Fibroblast of the aortic adventitia (primary cell): ENCODE measurements at places on chromosomes 11 and 22.

DNA sequence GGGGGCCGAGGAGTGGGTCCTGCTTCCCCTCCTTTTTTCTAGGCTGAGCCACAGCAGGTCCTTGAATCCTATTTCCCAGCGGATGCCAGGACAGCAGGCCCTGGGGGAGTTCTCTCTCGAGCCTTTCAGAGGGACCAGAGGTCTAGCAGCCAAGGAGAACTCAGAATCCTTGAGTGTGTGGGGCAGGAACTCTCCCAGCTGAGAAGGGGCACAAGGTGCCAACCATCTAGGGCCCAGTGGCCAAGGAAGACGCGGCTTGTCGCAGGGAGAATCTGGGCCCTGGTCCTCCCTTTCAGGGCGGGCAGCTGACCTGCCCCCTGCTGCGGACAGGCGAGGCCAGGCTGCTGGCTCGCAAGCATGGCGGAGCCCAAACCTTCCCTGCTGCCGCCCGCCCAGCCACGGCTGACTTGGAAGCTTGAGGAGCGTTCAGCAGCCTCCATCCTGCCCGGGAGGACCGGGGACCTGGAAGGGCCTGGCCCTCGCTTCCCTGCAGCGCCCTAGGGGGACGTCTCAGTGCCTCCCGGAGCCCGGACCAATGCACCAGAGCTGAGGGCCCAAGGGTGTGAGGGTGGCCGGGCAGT lies 972 bp upstream of the TSSC4 start:
- DNase-seq: peak; percentile 24

DNA sequence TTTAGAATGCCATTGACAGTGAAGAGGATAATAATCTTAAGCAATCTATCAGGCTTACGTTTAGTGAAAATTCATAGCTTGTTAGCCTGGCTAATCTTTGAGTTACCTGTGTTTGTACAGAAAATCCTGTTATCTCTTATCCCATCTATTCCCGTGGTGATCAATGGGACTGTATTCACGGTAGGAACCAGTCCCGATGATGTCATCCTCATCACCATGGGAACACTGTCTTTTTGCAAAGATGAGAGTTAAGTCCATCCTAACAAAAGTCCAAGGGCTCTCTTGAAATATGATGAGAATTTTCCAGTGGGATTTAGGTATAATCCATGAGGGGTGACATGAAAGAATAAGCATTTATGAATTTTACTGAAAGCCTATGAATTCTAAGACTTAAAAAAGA lies 762.2 kb downstream of the ETS1 start:
- DNase-seq: no peak

DNA sequence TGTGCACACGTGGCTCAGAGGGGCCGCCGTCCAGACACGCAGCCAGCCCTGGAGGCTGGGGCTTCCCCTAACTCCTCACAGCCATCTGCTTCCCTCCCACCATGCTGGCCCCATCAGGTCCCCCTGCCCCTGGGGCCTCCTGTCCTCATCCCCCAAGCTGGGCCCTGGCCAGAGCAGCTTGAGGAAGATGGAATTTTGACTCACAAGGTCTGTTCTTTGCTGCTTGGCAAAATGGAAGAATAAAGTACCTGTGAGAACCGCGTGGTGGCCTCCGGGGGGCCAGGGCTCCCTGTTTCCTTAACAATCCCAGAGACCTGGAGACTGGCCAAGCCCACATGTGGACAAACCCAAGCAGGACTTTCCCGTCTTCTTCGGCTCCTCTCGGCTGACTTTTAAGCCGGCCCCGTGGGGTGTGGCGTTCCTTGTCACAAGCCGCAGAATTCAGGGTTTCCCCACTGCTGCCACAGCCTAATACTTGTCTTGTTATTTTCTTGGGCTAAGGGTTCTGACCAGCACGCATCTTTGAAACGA lies 872.8 kb downstream of the BRD1 start:
- no peak for DNase-seq

- no peak for DNase-seq
These were observed 125.3 kb upstream of the TBCEL start for GRCh38 chr11:120898568-120898967.

DNA sequence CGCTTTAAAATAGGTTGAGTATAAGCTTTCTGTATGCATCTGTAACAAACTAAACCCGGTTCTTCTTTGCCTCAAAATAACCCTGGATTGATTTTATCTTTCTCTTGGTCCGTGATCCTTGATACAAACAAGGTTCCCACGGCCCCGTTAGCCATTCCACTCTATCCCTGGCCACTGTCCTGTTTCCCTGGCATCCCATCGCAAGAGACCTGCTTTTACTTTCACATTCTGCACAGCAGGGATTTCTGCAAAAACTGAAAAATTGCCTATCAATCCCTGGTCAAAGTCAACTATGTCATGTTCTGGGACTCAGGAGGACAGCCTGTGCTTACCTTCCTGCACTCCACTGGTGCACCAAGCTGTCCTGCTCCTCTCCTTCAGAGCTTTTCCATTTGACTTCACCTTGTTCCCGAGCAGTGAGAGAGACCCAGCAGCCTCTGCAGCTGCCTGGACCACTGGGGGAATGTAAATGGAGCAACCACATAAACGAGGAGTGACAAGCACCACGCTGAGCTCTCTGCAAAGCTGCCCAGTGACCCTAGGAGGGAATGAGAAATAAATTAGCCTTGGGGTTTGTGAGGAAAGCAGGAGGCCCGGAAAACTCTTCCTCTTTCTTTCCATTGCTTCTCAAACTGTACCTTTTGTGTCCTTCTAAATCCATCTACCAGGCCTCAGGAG lies 175.9 kb downstream of the NTM start:
- DNase-seq: peak; percentile 1

DNA sequence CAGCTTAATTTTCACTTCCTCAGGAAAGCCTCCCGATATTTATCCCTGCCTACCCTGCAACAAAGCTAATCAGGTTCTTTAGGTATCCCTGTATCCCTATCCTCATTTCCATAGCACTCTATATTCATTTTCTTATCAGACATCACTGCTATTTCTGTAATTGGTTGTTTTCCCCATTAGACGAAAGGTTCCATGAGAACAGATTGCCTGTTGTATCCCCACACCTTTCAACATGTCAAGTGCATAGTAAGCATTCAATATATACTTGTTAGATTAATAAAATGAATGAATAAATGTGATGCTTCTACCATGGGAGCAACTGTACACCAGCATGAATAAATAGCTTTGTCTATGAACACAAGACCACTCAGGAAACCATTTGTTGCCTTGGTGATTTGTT lies 499.8 kb downstream of the DLG2 start:
- no peak for DNase-seq

GRCh38 chr11:63710476-63711217 lies 29.3 kb downstream of the RTN3 start:
- peak; percentile 93 for DNase-seq

- no peak for DNase-seq
These were observed 92.5 kb downstream of the SIK3 start for GRCh38 chr11:117005758-117006157.

- DNase-seq: no peak
These were observed 369.3 kb downstream of the CADM1 start for GRCh38 chr11:115134926-115135325.

GRCh38 chr11:75615751-75616150 lies 53.1 kb downstream of the MAP6 start:
- DNase-seq: no peak

- DNase-seq: no peak
These were observed 64.5 kb downstream of the CCDC73 start for GRCh38 chr11:32729976-32730375.

DNA sequence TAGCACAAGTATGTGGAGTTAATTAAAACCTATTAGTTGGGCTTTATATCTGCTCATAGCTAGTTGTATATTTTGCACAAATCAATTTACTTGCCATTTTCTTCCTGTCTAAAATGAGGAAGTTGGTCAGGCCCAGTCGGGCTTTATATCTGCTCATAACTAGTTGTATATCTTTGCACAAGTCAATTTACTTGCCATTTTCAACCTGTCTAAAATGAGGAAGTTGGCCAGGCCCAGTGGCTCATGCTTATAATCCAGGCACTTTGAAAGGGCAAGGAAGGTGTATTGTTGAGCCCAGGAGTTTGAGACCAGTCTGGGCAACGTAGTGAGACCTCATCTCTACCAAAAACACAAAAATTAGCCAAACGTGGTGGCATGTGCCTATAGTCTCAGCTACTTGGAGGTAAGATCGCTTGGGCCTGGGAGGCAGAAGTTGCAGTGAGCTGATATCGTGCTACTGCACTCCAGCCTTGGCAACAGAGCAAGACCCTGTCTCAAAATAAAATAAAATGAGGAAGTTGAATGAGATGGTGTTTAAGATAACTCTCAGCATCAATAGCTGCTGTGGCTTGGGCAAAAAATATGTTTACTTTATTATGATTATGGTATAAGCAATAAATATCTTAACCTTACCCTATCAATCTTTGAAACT lies 1558.6 kb upstream of the RAG2 start:
- DNase-seq: no peak

- DNase-seq: no peak
These were observed 1509.3 kb downstream of the FAM181B start for GRCh38 chr11:81224396-81224795.

GRCh38 chr11:94747601-94748041 lies 20.5 kb upstream of the AMOTL1 start:
- no peak for DNase-seq

DNA sequence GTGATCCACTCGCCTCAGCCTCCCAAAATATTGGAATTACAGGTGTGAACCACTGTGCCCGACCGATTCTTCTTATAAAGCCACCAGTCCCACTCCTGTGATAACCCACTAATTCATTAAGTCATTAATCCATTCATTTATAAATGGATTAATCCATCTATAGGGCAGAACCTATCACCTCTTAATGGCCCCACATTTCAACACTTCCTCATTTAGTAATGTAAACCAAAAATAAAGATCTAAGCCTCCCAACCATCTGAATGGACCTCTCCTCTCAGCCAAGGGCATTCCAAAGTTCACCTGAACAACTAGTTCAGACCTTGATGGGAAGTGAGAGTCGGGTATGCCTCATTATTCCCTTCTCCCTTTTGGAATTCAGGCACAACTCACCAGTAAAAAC lies 9.9 kb upstream of the MRPL11 start:
- no peak for DNase-seq

DNA sequence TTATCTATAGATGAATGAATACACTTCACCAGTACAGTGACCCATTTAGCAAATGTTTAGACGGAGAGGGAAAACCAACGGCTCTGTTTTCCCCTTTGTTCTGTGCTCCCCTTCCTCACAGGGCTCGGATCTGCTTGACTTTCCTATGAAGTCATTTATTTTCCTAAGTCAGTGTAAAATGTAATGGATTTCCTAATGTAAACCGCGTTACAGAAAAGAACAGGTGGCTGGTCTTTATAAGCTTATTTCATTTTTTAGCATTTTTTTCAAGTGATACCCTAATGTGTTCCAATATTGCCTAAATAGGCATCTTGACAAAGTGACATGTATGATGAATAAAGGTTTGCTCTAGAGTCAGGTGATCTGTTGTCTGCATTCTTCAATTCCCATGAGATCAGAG lies 207.5 kb downstream of the PGR start:
- DNase-seq: no peak

DNA sequence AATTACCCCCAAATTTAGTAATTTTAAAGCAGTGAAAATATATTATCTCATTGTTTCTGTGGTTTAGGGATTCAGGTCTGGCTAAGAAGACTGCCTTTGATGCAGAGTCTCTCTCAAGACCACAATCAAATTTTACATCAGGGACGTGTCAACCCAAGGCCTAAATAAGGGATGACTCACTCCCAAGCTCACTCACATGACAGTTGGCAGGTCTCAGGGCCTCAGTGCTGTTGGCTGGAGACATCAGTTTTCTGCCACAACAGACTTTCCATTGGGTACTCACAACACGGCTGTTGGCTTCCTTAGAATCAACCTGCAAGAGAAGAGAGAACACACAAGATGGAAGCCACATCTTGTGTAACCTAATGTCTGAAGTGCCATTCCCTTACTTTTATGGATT lies 377.3 kb downstream of the FAM181B start:
- DNase-seq: no peak

DNA sequence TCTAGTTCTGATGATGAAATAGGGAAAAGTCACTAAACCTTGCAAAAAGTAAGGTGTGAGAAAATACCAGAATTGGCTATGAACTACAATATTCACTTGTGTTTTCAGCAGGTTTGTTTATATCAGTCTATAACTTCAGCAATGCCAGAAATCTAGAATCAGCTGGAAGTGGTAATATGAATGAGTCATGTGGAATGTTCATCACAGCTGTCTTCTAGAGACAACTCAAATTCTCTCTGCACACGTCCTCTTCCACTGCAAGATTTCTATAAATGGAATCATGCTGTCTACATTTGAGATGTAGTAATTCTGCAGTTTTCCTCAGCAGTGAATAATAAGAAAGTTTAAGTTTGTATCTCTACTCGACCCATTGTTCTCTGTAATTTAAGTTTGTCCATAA lies 89.9 kb downstream of the OR4A15 start:
- no peak for DNase-seq

- DNase-seq: no peak
These were observed 65.8 kb downstream of the SLC22A12 start for GRCh38 chr11:64656862-64657261.

- DNase-seq: no peak
These were observed 282.5 kb upstream of the MPPED2 start for GRCh38 chr11:30868626-30869081.

- DNase-seq: peak; percentile 4
These were observed 160.2 kb downstream of the FAT3 start for GRCh38 chr11:92384802-92385201.
